ENCODE measurements at places on chromosomes 3 and 15.

DNA sequence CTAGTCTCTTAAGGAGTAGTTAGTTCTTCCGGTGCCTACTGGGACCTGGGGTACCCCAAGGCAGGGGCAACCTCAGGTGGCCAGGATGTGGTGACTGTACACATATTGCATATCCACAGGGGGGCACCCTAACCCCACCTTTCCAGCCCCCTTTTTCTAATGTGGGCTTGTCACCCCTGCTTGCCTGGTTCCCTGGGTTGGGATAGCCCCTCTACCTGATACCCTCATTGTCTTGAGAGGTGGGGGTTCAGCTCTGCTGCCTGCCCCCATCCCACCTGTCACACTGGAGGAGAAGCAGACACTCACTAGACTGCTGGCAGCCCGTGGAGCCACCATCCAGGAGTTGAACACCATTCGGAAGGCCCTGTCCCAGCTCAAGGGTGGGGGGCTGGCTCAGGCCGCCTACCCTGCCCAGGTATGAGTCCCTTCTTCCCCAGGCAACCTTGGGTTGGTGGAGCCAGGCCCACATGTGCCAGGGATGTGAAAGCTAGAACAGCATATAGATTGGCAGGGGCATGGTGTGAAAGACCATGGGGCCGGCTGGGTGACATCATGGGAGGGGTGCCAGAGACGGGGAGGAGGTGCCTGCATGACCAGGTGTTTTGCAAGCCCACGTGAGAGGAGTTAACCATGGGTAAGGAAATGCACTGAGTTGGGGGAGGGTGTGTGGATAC lies 4.0 kb downstream of the GLYCTK start:
- DNase-seq: peak; percentile 19

DNA sequence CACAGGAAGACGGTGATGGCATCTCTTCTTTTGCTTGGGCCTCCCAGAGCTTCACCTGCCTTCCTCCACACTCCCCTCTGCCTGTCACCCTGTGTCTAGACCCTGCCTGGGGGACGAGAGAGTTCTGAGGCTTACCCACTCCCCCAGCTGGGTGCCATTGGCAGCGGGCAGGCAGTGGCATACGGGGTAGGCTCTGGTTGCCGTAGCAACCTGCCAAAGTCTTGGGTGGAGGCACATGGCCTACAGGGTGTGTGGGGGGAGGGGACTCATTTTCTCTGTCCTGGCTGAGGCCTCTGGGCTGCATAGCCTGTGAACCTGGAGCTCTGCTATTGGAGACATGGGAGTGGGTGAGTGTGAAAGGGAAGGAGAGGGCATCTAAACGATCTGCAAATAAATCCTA lies 4.4 kb downstream of the INSYN1 start:
- peak; percentile 5 for DNase-seq

DNA sequence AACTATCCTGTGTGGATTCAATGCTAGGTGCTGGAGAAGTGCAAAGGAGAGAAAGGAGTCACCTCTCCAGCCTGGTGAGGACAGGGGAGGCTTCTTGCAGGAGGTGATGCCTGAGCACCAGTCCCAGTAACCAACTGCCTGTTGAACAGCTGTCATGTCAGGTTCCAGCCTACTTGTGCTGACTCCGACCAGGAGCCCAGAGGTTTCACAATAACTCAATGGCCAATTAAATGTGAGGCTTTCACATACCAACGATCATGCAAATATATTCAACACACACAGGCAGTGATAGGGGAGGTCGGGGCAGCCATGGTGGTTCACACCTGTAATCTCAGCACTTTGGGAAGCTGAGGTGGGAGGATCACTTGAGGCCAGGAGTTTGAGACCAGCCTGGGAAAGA lies 7.7 kb downstream of the SORD start:
- DNase-seq: no peak

DNA sequence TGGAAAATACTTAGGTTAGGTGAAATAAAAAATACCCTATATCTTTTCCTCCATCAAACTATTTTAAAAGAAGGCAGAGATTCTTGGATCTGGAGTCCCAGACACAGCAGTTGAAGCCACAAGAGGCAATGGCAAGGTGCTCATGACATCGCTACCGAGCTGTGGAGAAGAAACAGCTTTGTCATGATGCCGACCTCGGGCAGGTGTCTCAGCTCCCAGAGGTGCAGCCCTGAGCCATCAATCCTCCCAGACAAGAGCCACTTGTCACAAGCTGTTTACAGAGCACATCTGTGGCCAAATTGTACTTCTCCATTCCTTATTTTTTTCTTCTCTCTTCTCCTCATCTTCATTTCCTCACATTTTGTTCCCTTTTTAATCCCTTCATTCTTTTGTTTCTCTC lies 50.8 kb downstream of the GPR176 start:
- peak; percentile 92 for DNase-seq

DNA sequence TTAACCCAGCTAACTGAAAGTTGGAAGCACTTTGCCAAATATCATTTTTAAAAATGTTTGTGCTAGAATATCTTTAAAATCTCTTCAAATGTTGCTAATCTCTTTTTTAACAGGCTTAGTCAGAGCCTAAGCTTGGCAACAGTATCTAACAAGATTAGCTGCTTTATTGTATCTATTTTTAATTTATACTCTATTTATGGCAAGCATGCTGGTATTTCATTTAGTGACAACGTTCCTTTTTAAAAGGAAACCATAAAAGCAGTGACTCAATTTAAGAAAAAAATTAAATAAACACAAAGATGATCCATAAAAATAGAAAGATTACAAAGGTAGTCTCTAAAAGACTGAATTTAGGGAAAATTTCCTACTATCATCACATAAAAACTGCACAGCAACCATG lies 40.5 kb downstream of the SLC12A6 start:
- DNase-seq: no peak

- no peak for DNase-seq
Measured at GRCh38 chr3:16885593-16886302, 993 bp downstream of the PLCL2 start.

DNA sequence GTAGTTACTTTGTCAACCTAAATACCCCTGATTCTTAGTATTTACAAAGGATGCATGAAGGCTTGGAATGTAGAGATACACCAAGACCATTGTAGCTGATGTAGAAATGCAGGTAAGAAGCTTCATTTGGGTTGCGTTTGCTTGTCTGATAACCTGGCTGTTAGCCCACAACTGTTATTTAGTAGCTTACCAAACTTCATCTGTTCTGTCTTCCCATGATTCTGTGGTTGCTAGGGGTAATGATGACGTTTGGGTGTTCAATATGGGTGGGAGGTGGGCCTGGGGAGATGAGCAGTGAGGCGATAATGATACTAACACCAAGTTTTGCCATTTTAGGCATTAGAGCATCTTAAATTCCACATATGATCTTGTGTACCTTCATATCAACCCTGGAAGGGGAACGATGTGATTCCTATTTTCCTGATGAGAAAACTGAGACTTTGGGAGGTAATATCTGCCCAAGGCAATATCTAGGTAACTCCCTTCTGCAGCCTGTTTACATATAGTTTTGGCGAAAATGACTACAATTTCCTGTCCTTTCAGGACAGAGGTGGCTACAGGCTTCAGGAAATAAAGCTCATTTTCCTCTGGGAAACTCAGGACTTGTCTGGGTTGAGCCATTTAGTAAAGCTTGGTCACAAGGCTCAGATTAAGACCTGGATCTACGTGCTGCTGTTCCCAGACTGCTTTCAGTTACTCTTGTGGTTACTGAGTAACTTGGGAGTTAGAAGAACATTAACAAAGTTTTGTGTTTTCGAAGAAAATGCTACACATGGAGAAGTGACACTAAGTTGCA lies 26.8 kb downstream of the FNDC3B start:
- no peak for DNase-seq

DNA sequence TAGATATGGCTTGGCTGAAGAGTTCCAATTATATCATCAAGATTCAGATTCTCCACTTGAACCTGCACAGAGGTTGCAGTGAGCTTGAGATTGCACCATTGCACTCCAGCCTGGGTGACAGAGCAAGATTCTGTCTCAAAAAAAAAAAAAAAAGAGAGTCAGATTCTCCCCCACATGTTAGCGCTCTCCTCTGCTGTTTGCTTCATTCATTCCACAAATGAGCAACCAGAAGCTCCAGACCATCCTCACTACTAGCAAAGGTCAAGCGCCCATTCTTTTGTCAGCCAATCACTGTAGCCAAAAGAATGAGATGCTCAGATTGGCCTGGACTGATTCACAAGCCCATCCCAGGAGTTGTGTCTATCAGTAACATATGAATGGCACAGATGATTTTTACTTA lies 28.4 kb upstream of the TCF12 start:
- DNase-seq: no peak

DNA sequence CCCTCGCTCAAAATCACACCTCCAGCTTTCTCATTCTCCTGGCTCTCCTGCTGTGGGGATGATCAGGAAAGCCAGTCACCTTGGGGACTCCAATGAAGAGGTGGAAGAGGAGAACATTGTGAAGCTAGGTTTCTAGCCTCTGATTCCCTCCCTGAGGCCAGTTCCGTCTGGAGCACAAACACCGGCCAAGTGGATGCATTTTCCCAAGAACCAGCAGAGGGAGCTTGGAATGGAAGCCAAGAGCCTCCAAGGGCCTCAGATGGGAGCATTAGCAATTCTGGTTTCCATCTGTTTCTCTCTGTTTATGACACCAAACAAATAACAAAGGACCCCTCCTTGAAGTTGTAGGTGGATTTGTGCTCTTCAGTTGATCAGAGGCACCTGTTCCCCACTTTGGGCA lies 40.6 kb upstream of the NMNAT3 start:
- peak; percentile 97 for DNase-seq

DNA sequence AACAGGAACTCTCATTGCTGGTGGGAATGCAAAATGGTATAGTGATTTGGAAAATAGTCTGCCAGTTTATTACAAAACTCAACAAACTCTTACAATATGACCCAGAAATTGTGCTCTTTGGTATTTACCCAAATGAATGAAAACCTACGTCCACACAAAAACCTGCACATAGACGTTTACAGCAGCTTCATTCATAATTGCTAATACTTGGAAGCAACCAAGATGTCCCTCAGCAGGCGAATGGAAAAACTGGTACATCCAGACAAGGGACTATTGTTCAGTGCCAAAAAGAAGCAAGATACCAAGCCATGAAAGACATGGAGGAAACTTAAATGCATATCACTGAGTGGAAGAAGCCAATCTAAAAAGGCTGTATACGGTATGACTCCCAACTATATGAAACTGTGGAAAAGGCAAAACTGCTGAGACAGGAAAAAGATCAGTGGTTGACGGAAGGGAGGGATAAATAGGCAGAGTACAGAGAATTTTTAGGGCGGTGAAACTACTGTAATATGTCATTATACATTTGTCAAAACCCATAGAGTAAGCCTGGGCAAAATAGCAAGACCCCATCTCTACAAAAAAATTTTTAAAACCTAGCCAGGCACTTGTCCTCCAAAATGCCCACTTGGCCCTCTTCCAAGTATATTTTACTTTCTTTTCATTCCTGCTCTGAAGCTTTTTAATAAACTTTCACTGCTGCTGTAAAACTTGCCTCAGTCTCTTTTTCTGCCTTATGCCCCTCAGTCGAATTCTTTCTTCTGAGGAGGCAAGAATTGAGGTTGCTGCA lies 4.9 kb upstream of the MKRN2OS start:
- DNase-seq: no peak
